Stimulated activated CD4-positive, alpha-beta T cell treated with anti-CD3 and anti-CD28 coated beads, Interleukin-1b, Interleukin-23, amount 100 ng/mL, for 24 hours (primary cell): ENCODE measurements at places on chromosomes 5 and 9.

DNA sequence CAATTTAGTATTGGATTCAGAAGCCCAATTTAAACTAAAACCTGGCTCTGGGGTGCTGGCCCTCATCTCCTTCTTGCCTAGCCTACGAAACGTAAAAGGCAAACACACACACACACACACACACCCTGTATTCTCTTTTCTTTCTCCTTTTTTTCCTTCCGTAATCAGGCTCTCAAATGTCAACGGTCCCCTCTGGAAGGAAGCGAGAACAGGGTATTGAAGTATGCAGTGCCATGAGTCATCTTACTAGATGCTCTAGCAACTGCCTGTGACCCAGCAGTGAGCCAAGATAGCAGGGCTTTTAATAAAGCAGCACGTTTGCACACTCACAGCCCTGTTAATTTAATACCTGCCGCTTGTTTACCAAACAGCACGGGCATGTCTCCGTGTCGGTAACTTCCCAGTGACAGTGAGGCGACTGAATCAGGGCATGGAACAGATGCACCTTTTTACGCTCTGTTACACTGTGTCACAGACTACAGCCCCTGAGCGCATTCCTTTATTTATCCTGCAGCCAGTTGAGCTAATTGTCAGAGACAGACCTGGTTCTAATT is 243.8 kb downstream of the BNC2 start:
- DNase-seq: no peak

DNA sequence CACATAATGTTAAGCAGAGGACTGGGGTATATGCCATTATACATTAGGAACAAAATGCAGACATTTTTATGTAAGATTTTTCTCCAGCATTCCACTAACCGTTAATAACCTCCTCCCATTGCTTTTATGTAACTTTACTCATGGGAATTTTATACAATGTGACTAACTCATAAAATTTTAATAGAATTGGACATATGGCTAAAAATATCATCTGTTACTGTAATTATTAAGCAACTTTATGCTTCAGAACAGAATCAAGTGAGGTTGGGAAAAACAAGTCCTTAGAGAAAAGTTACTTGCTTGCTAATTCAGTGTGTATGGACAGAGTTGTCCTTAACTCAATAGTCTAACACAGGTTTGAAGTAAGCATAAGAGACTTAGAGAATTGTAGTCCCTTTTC is 54.8 kb upstream of the PCSK1 start:
- DNase-seq: no peak

- no peak for DNase-seq
Observed at GRCh38 chr9:131180454-131180853, 55.1 kb downstream of the NUP214 start.

- DNase-seq: no peak
Observed at GRCh38 chr9:137969008-137969407, 91.4 kb downstream of the CACNA1B start.

GRCh38 chr5:65015767-65016166 is 247.0 kb downstream of the CWC27 start:
- DNase-seq: no peak

DNA sequence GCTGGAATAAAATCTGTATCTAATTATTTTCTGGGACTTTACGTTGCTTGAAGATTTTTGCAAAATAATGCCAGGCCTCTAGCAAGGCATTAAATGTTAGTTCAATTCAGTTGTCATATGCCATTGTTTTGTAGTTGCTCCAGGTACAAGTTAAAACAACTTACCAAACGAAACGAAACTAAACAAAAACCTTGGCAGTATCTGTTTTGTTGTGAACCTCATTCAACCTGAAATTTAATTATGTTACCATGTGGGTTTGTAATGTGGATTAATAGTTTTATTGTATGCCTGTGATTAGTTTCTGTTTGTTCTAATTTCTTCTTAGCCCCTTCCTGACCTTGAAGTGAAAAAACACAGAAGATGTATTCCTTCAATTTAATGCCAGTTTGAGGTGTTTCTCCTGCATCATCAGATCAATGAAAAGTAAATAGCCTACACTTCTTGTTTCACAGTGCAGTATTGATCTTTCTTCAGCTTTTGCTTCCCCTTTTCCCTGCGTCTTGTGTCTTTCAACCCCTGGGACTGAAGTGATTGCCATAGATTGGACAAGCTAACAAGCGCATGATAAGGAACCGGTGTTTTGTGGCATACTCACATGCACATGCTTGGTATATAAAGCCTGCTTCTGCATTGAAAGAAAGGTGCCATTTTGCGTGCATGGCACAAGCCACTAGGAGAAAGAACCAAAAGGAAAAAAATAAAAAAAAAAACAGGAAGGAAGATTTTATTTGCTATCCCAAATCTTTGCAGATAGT is 699.0 kb upstream of the ARRDC3 start:
- DNase-seq: no peak

GRCh38 chr5:80059354-80059980 is 24.3 kb downstream of the THBS4 start:
- no peak for DNase-seq

GRCh38 chr9:19689328-19690101 is 99.3 kb downstream of the SLC24A2 start:
- DNase-seq: no peak

- no peak for DNase-seq
Observed at GRCh38 chr5:55533521-55534435, 986 bp downstream of the PLPP1 start.

- DNase-seq: no peak
Observed at GRCh38 chr5:119537704-119538103, 85.4 kb downstream of the HSD17B4 start.

DNA sequence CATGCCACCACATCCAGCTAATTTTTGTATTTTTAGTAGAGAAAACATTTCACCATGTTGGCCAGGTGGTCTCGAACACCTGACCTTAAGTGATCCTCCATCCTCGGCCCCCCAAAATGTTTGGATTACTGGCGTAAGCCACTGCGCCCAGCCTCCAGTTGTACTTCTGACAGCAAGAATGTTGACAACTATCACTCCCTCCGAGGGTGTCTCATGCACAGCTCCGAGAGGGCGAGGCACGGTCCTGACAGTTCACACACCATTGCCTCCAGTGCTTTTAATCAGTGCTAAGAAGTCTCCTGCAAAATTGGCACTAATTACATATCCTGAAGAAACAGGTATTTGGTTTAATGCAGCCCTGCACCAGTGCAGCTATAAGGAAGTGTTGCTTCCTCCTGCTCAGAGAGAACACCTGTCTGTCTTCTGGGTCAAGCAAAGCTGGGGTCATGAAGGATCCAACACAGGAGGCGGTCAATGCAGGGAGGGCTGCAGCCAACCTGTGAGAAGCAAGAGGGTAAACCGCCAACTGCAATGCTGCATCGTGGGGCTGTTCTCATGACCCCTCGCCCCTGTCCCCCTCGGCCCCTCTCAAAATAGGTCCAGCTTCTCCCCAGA is 184.0 kb downstream of the MED10 start:
- DNase-seq: no peak

- DNase-seq: no peak
Observed at GRCh38 chr9:92276331-92277032, 17.0 kb downstream of the IARS1 start.

DNA sequence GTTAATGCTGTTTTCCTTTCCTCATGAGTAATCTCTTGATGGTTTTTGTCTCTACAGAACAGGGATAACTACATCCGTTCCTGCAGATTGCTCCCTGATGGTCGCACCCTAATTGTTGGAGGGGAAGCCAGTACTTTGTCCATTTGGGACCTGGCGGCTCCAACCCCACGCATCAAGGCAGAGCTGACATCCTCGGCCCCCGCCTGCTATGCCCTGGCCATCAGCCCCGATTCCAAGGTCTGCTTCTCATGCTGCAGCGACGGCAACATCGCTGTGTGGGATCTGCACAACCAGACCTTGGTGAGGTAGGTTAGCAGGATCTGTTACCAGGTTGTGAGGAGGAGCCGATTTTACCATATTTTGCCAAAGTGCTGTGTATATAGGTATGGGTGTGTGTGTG is 148.2 kb downstream of the TLE4 start:
- DNase-seq: no peak

DNA sequence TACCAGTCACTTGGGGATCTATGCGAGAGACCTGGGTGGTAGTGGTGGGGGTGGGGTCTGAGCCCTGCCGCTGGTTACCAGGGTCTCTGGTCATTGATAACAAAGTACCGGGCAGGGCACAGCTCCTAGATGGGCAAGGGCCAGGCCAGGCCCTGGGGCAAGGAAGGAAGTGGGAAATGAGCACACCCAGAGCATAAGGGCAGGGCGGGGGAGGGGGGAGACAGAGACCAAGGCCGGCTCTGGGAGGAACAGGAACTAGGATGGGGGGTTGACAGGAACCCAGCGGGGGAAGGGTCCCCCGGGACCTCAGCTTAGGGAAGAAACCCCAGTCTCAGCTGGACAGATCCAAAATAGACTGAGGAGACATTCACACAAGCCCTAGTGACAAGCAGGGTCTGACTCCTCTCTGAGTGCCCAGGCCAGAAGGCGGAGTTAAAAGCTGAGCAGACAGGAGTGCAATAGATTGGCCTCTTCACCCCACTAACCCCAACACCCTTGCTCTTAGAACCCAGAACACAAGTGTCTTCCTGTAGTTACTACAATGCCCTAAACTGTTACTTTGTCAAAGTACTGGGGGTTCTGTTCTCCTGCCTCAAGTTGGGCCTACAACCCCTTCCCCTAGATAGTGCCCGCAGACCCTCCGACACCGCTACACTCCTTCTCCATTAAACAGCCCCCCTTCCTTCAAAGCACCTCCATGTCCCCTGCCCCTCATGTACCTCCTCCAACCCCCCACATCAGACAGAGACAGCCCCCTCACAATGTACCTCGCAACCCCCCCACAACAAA is 628 bp downstream of the ATOSB start:
- DNase-seq: no peak

DNA sequence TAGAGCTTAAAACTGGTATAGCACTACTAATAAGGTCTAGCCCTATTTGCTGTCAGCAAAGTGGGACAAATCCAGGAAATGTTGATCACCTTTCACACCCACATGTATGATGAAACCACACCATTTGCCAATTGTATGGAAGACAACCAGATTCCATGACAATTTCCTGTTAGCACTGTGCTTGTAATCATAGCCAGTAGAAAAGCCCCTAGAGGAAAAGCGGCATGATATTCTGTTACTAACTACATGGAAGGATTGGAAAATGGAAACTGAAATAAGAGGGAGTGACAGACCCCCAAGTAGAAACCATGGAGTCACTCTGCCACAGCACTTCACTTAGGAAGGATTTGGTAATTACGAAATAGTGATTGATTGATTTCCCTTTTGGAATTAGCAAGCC is 923 bp downstream of the SPATA6L start:
- DNase-seq: no peak

DNA sequence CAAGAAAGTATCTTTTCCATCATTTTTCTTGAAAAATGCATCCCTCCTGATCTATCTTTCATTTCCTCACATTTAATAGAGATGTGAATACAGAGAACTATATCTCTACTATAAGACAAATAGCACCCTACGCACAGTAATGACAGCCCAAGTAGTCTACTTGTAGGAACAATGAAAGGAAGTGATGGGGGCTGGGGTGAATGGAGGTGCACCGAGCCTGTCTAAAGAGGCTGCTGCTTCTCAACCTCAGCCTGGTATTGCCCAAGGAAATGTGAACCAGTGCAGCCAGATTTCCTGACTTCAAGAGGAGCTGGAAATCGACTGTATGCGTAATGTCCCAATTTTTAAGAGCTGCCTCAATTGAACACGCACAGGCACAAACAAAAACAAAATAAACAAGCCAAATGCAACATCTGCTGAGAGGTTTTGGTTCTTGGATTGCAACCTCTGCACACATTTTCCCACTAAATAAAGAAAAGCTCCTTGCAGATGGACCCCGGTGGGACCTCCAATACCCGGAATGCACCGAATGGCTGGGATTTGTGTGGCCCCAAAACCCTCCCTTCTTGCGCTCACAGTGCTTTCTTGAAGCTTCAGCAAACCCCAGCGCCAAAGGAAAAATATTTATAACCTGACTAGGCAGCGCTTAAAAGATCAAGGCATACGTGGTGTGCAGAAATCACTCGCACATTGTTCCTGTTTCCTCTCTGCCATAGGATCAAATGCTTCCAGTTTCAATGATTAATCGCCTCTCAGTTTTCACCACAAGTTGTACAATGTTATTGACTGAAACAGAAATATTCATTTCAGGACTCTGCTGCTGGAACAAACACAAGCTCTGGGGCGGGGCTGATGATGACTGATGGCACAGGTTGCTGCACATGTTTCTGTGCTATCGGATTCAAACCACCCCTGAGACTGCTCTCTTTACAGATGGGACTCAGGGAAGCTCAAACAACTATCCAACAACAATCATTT is 68.3 kb downstream of the KCNIP1 start:
- peak; percentile 26 for DNase-seq

DNA sequence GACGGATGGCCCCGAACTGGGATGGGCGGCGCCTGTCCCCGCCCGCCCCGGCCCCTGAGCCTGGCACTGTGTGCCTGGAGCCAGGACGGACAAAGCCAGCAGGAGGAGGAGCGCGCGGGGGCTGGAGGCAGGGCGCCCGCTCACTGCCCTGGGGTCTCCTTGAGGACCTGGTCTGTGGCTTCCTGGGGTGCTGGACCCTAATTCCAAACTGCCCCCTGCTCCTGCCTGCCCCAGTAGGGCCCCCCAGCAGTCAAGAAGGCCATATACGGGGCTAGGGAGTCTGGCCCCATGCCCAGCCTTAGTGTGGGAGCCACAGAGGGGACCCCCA is 29.2 kb upstream of the RXRA start:
- no peak for DNase-seq

- no peak for DNase-seq
Observed at GRCh38 chr5:68021227-68021626, 194.3 kb upstream of the PIK3R1 start.

- no peak for DNase-seq
Observed at GRCh38 chr5:35919191-35919590, 19.2 kb downstream of the CAPSL start.

DNA sequence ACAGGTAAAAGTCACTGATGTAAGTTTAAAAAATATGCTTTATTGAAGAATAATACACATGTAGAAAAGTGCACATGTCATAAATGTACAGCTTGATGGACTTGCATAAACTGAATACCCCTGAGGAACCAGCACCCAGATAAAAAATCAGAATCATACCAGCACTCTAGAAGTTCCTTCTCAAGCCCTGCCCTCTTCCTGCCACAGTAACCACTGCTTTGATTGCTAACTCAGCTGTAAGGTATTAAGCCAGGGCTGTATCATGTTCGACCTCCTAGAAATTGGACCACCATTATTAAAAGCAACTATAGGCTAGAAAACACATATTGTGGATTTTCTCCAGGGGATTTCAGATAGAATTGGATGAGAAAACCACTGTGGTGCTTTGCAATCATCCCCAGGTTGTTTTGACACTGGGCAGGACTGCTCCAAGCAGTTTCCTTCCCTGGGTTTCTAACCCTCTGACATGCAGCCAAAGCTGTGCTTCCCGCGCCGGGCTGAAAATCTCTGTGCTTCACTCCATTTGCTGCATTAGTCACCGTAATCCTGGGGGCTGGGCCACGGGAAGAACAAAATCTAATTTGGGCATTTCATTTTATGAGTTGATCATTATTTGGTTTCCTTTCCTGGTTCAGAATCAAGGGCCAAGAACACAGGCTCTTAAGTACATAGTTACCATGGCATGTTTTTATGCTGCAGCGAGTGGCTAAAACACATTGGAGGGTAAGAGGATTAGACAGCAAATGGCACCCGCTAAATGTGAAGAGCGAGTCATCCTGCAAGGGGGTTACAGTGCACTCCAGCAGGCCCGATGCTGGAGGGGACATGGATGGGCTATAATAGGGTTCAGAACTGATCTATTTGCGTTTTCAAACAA is 139.4 kb upstream of the IL12B start:
- no peak for DNase-seq

- DNase-seq: no peak
Observed at GRCh38 chr9:130847306-130848217, 12.5 kb downstream of the ABL1 start.
